ENCODE measurements at places on chromosomes 3 and 15. TPM values are rescaled to one million over a fixed set of nuclear protein-coding genes. Genes with fewer than 3 reads are reported as not detected.

The CCR9 gene
- total RNA-seq = not detected

The LTK gene
- 0.31 TPM for total RNA-seq

The ACOX2 gene
- total RNA-seq = 0.85 TPM

The PLA2G4F gene
- total RNA-seq = not detected

GRCh38 chr3:196207833-196208607 lies 3.2 kb downstream of the ZDHHC19 start:
- no peaks in the 10 kb centered on the region for H3K4me1 ChIP-seq
- no peak overlapping the region for H3K27ac ChIP-seq
- peak overlapping the region; percentile 83 for H3K4me3 ChIP-seq

- no peak overlapping the region for H3K4me3 ChIP-seq
- H3K4me1 ChIP-seq = no peaks in the 10 kb centered on the region
- no peak for DNase-seq
- no peak overlapping the region for H3K27ac ChIP-seq
- no peaks in the 10 kb centered on the region for H3K27me3 ChIP-seq
Measured at GRCh38 chr15:61467823-61468222, 238.7 kb upstream of the RORA start.

DNA sequence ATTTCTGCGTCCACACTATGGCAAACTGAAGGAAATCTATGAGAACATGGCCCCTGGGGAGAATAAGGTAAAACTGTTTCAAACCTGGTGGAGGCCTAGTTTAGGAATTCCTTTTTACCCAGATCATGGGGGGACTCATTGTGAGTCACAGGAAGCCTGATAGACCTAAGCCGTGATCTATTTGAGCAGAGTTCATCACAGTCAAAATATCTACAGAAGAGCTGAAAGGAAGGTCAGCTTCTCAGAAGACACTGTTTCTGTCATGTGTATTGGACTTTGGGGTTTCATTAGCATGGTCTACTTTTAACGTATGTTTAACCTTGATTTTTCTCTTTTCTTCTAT lies 1.3 kb downstream of the PSMD2 start:
- H3K36me3 ChIP-seq = peaks cover 59% of the 10 kb centered on the region
- H3K27me3 ChIP-seq = no peaks in the 10 kb centered on the region
- no peak for DNase-seq
- H3K27ac ChIP-seq = no peak overlapping the region
- peak overlapping the region; percentile 96 for H3K4me3 ChIP-seq
- H3K4me1 ChIP-seq = no peaks in the 10 kb centered on the region

DNA sequence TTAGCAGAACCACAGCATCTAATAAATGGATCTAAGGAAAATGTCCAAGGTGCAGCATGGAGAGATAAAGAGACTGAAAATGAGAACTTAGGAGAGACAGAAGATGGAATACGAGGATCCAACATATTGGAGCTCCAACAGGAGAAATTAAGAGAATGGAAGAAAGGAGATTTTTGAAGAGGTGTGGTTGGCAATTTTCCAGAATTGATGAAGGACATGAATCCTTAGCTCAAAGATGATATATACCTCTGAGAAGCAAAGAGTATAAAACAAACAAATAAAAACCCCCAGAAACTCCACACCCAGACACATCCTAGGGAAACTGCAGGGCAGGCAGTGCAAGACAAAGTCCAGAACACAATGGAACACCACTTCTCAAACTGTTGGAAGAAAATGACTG lies 141.2 kb downstream of the MEGF11 start:
- no peak for DNase-seq
- H3K4me3 ChIP-seq = no peak overlapping the region
- no peaks in the 10 kb centered on the region for H3K36me3 ChIP-seq
- no peaks in the 10 kb centered on the region for H3K4me1 ChIP-seq
- H3K27me3 ChIP-seq = no peaks in the 10 kb centered on the region

DNA sequence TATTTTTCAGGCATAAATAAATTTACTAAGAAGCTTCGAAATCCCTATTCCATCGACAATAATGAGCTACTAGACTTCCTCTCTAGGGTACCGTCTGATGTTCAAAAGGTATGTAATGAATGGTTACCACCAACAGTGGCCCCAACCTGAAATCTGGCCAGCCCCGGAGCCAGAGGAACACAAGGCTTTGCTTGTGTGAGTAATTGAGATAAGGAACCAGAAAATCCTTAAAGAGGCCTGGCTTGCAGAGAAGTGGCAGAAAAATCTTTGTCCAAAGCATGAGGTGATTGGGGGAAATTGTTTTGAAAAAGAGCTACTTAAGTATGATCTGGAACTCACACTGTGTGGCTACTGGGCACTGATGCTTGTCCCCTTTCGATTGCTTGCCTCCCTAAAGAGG lies 245.3 kb downstream of the MCTP2 start:
- H3K27ac ChIP-seq = no peak overlapping the region
- no peak for DNase-seq
- no peak overlapping the region for H3K4me3 ChIP-seq
- no peaks in the 10 kb centered on the region for H3K27me3 ChIP-seq
- no peaks in the 10 kb centered on the region for H3K4me1 ChIP-seq
- H3K36me3 ChIP-seq = no peaks in the 10 kb centered on the region

- no peaks in the 10 kb centered on the region for H3K27me3 ChIP-seq
- DNase-seq = no peak
- H3K36me3 ChIP-seq = peaks cover 50% of the 10 kb centered on the region
- H3K27ac ChIP-seq = no peak overlapping the region
- no peak overlapping the region for H3K4me3 ChIP-seq
Measured at GRCh38 chr3:128799653-128800052, 73.7 kb downstream of the RAB7A start.

GRCh38 chr3:9111866-9112265 lies 137.6 kb downstream of the SRGAP3 start:
- H3K4me3 ChIP-seq = no peak overlapping the region
- H3K36me3 ChIP-seq = peaks cover 3% of the 10 kb centered on the region
- DNase-seq = no peak
- H3K27ac ChIP-seq = no peak overlapping the region
- H3K27me3 ChIP-seq = no peaks in the 10 kb centered on the region

DNA sequence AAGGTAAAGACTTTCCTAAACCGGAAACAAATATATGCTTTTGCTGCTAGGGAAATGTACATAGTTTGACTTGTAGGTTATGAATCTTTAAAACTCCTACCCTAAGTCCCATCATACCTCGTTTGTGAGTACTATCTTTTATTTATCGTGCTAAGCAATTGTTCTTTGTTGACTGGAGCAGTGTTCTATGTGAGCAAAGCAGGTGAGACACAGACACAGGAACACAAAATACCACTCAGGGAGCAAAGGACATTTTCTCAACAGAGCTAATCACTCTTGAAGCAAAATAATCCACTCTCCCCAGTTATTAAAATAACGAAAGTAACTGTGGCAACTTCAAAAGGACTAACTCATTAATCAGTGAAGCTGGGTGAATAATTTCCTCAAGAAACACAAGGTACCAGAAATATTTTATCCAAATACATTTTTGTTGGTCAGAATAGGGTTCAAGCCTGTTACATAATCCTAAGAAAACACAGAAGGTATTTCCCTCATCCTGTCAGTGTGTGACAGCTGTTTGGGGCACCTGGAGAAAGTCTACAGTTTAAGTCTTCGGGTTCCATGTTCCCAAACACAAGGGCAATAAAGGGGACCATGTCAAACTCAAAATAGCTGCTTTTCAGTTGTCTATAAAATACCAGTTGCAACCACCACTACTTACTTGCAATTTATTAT lies 407.7 kb downstream of the FOXP1 start:
- no peak overlapping the region for H3K27ac ChIP-seq
- no peak for DNase-seq
- H3K36me3 ChIP-seq = peaks cover 10% of the 10 kb centered on the region
- H3K27me3 ChIP-seq = no peaks in the 10 kb centered on the region
- H3K4me1 ChIP-seq = no peaks in the 10 kb centered on the region

DNA sequence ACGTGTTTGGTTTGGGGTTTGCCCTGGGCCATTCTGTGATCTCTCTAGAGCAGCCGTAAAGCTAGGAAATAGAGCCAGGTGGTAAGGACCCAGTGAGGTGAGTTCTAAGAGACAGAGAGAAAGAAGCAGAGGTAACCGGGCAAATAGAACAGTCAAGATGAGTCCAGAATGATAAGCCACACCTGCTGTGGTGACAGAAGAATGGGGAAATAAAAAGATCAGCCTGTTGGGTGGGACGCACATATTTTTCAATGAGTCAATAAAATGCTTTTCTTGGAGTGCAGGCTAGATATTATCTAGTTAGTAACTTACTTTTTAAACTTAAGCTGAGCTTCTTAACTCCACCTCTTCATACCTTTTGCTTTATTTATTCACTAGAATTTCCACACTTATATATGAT lies 135.0 kb downstream of the NFKBIZ start:
- no peak for DNase-seq
- no peaks in the 10 kb centered on the region for H3K4me1 ChIP-seq
- H3K27me3 ChIP-seq = no peaks in the 10 kb centered on the region
- H3K27ac ChIP-seq = no peak overlapping the region

DNA sequence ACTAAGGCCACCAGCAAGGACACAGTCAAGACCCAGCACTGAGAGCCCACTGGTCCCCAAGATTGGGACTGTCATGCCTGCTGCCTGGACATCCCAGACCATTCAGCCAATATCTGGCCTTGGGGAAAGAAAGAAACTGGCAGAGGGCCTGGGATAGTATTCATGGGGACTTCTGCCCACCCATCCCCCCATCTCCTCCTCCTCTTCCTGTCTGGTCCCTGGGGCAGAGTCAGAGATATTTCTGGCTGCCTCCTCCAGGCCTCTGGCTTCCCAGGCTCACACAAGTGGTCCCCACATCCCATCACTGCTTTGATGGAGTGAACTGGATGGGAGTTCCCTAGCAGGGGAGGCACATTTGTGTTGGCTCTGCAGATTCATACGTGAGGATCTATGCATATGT lies 4.2 kb upstream of the RASL12 start:
- no peak overlapping the region for H3K4me3 ChIP-seq
- H3K27me3 ChIP-seq = no peaks in the 10 kb centered on the region
- no peak overlapping the region for H3K27ac ChIP-seq
- no peaks in the 10 kb centered on the region for H3K4me1 ChIP-seq

DNA sequence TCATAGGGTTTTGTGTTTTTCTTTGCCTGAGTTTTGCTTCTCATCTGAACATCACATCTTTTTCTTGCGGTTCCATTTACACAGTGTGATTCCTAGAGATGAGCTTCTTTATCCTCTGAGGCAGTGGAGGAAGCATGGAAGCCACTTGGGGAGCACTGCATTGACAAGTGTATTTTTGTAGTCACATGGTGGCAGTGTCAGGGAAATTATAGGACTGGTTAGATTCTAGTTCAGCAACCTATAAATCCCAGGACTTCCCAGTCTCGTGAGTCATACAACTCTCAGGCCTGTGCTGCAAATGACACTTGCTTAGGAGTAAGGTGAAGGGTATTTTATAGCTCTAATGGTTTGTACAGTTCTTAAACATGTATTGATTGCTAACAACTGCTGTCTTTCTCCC lies 58.4 kb downstream of the RBM6 start:
- peaks cover 27% of the 10 kb centered on the region for H3K36me3 ChIP-seq
- no peak overlapping the region for H3K27ac ChIP-seq

DNA sequence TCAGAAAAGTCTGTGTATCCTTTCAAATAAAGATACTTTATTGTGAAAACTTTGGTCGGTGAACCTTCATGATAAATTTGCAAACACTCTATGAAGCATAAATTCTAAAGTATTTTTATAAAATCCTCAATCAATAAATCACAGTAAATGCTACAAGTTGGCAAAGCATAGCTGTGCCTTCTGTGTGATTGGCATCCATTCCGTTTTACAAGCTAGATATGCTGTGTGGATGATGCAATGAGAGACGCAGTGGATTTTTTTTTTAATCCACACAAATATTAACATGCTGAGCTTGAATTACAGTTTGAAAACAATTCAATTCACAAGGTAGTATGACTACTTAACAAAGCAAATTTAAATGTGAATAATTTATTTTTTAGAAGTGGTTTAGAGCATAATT lies 937.2 kb downstream of the ZPLD1 start:
- H3K4me3 ChIP-seq = no peak overlapping the region
- no peaks in the 10 kb centered on the region for H3K36me3 ChIP-seq

- no peak for DNase-seq
- H3K4me1 ChIP-seq = peaks cover 2% of the 10 kb centered on the region
- no peak overlapping the region for H3K4me3 ChIP-seq
- H3K27ac ChIP-seq = no peak overlapping the region
- H3K27me3 ChIP-seq = no peaks in the 10 kb centered on the region
Measured at GRCh38 chr3:168071591-168072322, 24.0 kb downstream of the GOLIM4 start.

GRCh38 chr15:99006146-99006545 lies 1.4 kb downstream of the PGPEP1L start:
- H3K27ac ChIP-seq = no peak overlapping the region
- no peak for DNase-seq
- H3K27me3 ChIP-seq = no peaks in the 10 kb centered on the region
- H3K4me3 ChIP-seq = no peak overlapping the region
- H3K4me1 ChIP-seq = no peaks in the 10 kb centered on the region

GRCh38 chr15:49079340-49080039 lies 33.2 kb upstream of the SECISBP2L start:
- no peaks in the 10 kb centered on the region for H3K4me1 ChIP-seq
- peak; percentile 43 for DNase-seq
- no peak overlapping the region for H3K4me3 ChIP-seq
- H3K27me3 ChIP-seq = no peaks in the 10 kb centered on the region

DNA sequence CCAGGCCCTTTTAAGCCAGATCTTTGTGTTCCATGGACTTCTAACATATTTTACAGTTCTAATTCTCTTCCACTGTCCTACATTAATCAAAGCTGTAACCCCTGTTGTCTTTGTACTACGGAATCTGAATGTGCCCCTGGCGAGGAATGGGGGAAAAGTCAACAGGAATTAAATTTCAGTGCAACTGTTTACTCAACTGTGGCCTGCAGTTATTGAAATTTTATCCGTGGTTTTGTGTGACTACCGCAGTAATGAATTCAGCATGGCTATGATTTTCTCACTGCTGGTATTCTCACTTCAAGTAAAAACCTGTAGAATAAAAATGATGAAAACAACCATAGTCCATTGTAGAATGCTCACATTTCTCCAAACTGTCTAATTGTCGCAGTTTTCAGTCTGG lies 388.0 kb downstream of the FOXP1 start:
- H3K4me1 ChIP-seq = peaks cover 2% of the 10 kb centered on the region
- no peak overlapping the region for H3K4me3 ChIP-seq
- 0 out of 2 replicates have a peak, but pooled peaks cover 4% of the 10 kb centered on the region for H3K36me3 ChIP-seq
- DNase-seq = no peak

DNA sequence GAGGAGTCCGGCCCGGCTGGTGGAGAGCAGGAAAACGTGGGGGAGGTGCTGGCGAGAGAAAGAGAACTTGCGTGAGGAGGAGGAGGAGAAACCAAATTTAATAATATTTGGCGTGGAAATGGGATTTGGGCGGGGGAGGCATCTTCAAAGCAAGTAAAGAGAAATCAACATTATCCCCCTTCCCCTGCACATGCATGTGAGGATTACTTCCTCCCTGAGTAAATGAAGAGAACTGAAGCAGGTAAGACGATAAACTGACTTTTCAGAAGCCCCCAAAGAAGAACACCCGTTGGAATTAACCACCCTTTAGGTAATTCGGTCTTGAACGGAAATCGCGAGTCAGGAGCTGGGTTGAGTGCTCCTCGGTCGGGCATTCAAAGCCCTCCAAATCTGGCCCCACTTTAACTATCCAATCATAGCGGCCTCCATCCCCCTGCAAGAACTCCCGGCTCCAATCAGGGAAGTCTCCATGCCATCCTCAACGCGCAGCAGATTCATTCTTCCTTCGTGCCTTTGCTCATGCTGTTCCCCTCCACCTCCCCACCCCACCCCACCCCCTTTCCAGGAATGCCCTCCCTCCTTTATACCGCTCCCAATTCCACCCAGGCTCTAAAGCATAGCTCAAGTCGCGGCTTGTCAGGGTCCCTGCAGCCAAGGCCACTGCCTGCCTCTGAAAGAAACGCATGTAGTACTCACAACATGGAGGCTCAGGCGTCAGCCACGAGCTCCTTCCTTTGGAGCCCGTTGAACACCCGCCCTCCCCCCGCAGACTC lies 545 bp upstream of the RFX7 start:
- peaks cover 7% of the 10 kb centered on the region for H3K36me3 ChIP-seq
- H3K4me1 ChIP-seq = peaks cover 3% of the 10 kb centered on the region

All from H9 (cell line).